ENCODE measurements at places on chromosomes 4 and X. TPM values are rescaled to one million over a fixed set of nuclear protein-coding genes. Genes with fewer than 3 reads are reported as not detected.
A peak's percentile ranks its signal among the peaks of the same experiment; 100 is the strongest.

DNA sequence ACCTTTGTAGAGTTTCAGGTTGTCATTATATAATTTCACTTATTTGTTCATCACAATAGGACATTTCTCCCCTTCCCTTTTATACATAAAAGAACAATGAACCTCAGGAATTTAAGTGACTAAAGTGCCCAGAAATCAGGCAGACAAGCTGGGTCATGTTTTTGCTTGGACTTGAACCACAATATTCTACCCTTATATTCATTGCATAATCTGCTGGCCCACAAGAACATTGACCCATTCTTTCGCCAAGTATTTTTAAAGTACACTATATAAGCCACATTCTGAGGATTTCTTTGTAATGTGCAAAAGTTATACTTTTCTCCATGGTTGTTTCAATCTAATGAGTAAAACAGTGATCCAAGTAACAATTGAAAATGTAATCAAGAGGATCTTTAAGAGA is 637.5 kb upstream of the SLIT2 start:
- no peak for DNase-seq

- DNase-seq = no peak
These were observed 1048.4 kb downstream of the NLGN4X start for GRCh38 chrX:5180135-5180741.

DNA sequence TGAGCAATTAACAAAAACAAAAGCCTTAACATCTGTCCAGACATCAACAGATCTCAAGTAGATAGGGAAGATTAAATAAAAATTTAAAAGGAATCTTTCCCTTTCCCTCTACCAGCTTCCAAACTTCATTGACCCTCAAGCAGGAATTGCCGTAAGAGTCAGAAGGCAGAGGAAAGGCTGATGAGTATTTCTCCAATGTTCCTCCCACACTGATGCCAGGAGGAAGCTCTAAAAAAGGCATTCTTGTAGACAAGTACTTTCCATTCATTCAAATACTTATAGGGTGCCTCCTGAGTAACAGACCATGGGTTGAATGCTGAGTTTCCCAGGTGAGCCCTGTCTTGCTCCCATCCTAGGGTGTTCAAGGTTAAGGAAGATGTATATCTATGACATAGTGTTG is 151.6 kb upstream of the GPC4 start:
- no peak for DNase-seq

HHIP gene
- 1.7 TPM for total RNA-seq

GRIA3 gene
- total RNA-seq = 8.1 TPM

GRCh38 chr4:121242188-121242750 is 78.1 kb upstream of the TNIP3 start:
- no peak for DNase-seq

ARHGAP6 gene
- 1.9 TPM for total RNA-seq

DNA sequence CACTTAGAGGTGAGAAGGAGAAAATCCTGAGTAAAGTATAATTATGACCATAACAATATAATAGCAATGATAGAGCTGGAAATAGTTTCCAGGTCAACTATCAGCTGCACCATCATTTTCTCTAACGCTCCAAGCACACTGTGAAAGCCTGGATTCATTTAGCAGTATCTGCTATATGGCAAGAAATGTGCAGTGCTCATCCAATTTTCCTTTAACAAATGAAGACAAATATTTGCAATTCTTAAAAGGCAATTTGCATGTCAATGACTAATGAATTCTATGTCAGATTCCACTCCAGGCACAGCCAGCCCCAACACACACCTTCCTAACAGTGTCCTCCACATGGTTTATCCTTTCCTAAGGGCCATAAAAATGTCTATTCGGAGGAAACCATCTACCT is 12.7 kb downstream of the PRSS12 start:
- no peak for DNase-seq

- no peak for DNase-seq
These were observed 3.6 kb upstream of the MAGED1 start for GRCh38 chrX:51889851-51890250.

DNA sequence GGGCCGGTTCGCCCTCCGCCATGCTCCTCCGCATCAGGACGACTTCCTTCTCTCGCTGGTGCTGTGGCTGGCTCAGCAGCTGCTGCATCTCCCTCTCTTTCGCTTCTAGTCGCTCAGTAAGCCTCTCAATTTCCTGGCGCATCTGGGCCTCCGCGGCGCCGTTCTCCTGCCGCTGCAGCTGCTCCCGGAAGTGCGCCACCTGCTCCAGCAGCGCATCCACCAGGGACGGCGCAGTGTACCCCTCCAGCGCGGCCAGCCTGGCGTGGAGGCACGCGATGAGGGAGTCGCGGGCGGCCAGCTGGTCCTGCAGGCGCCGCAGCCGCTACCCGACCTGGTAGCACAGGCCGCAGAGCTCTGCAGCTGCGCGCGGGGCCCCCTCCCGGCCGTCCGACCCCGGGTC is 97.4 kb upstream of the MED14 start:
- no peak for DNase-seq

UGT2B15 gene
- total RNA-seq = not detected

DNA sequence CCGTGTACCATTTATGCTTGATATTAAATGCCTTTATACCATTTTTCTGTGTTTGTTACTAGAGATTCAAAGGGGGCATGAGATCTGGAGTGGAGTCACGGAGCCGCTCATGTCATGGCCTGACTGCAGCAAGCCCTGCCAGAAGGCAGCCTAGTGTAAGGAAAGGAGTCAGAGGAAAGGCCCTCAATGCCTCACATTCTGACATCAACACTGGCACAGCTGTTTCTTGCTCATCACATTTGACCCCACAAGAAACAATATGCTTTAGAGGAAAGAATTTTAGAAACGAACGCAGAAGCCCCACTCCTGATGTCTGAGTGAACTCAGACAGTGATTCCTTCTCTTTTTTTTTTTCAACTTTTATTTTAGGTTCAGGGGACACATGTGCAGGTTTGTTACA is 322.4 kb upstream of the CPEB2 start:
- DNase-seq = no peak

DNA sequence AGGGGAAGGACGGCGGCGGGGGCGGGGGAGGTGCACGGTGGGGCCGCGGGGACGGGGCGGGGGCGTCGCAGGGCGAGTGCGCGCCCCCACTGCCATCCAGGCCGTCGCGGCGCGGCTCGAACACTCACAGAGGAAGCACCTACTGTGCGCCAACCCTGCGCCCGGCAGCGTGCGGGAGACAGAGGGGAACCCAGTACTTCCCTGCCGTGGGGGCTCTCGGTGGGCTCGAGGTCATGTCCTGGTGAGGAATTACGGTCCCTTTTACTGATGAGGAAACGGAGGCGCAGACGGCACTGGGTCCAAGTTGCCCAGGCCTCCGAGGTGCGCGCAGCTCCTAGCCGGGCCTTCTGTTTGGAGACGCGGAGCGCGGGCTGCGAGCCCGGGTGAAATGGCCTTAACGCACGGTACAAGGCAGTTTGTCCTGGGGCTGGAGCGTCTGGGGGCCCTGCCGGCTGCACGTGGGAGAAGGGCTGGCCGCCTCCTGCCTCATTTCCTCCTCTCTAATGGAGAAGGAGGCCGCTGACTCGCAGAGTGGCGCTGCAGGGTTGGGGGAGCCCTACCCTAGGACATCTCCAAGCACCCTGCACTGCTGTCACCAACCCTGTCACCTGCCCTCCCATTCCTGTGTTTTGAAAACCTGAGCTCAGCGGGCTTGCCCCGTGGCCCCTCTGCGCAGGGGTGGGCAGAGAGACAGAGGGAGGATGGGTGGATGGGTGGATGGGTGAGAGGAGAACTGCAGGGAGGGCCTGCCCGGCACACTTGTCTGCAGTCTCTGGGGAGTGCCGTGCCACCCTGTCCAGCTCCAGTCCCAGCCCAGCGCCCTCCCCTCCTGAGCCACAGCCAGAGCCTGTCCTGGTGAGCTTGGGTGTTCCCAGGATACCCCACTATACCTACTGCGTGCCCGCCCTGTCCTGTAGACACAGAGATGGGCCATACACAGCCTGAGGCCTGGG is 106.0 kb downstream of the ADRA2C start:
- DNase-seq = no peak

GRCh38 chrX:84876876-84877275 is 126.8 kb upstream of the APOOL start:
- no peak for DNase-seq

- no peak for DNase-seq
These were observed 32.8 kb downstream of the PASD1 start for GRCh38 chrX:151596282-151596681.

GRCh38 chr4:87633243-87633642 is 16.8 kb upstream of the DMP1 start:
- peak; percentile 25 for DNase-seq

DNA sequence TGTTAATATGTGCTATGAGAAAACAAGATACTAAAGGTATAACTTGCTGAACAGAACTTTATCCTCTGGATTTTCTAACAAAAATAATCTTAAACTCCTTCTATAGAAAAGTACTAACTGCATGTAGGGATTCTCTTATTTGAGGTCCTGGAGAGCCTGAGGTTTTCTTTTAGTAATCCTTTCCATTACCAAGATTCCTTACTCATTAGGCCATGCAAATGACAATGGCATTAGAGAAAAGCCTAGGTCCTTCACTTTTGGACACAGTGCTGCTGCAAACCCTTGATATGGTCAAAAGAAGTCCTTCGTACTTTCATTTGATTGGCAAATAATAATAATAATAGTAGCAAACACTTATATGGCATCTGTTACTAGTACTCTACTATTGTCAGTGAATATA is 3.2 kb downstream of the MMRN1 start:
- no peak for DNase-seq

SPARCL1 gene
- total RNA-seq = not detected

GRCh38 chr4:108081256-108081655 is 87.5 kb downstream of the LEF1 start:
- no peak for DNase-seq

MYOZ2 gene
- total RNA-seq = 0.43 TPM

MAGEA1 gene
- not detected for total RNA-seq

All from fibroblast of villous mesenchyme (primary cell).